D721Med (cell line): ENCODE measurements at places on chromosomes 13 and 19.

- DNase-seq = no peak
These were observed 205.1 kb upstream of the SOX1 start for GRCh38 chr13:111861766-111862366.

DNA sequence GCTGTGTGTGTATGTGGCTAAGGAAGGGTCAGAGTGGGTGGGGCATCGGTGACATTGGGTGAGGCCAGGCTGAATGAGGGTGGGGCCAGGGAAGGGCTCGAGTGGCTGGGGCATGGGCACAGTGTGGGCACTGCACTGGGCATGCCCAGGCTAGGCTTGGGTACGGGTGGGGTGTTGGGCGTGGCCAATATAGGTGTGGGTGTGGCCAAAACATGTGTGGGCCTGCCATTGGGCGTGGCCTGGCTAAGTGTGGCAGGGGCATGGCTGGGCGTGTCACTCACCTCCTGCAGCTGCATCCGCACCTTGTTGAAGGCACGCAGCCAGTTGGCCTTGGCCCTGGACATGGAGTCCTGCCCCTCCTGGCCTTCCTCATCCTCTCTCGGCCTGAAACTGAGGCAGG is 33.2 kb downstream of the UNC13A start:
- DNase-seq = no peak

GRCh38 chr19:43752287-43752875 is 2.4 kb downstream of the SMG9 start:
- DNase-seq = no peak

- no peak for DNase-seq
These were observed 6.5 kb upstream of the HSD17B14 start for GRCh38 chr19:48842789-48843162.

DNA sequence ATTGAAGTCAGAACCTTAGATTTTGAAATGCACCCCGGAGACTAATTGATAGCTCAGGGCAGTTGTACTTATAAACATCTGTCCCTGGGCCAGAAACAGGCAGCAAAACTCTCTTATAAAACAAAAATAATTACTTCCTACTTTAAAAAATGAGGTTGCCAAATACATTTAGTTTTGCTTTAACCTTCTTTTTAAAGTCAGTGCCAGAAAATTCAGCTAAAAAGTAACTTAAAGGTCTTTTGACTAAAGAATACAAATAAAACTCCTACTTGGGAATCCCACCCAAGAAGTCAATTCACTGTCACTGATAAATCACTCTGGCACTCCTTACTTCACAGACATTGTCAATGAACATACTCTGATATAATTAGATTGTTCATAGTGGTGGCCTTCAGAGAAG is 60.7 kb downstream of the DOCK9 start:
- DNase-seq = no peak

DNA sequence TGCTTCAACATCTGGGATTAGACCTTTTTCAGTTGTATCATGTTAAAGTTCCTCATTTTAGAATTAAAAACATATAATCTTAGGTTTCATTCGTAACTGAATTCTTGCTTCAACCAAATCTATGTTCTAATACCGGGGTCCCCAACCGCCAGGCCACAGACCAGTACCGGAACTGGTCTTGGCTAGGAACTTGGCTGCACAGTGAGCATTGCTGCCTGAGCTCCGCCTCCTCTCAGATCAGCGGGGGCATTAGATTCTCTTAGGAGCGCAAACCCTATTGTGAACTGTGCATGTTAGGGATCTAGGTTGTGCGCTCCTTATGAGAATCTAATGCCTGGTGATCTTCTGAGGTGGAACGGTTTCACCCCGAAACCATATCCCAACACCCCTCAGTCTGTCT is 19.2 kb downstream of the ITM2B start:
- no peak for DNase-seq

- DNase-seq = no peak
These were observed 13.1 kb downstream of the NOP53 start for GRCh38 chr19:47758443-47758804.

DNA sequence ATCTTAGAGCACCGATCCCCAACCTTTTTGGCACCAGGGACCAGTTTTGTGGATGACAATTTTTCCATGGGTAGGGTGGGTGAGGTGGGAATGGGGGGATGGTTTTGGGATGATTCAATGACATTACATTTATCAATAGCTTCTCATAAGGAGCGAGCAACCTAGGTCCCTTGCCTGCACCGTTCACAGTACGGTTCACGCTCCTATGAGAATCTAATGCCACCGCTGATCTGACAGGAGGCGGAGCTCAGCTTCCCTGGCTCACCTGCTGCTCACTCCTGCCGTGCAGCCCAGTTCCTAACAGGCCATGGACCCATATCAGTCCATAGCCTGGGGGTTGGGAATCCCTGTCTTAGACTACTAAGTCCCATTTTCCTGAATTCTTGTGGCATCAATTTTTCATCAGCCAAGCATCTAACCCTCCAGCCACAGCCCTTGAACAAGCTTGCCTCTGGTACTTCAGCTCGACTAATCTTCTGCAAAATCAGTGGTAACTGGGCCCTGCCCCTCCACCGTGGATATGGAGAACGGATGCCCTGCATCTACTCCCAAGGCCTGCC is 37.0 kb upstream of the MAP3K10 start:
- DNase-seq = no peak

DNA sequence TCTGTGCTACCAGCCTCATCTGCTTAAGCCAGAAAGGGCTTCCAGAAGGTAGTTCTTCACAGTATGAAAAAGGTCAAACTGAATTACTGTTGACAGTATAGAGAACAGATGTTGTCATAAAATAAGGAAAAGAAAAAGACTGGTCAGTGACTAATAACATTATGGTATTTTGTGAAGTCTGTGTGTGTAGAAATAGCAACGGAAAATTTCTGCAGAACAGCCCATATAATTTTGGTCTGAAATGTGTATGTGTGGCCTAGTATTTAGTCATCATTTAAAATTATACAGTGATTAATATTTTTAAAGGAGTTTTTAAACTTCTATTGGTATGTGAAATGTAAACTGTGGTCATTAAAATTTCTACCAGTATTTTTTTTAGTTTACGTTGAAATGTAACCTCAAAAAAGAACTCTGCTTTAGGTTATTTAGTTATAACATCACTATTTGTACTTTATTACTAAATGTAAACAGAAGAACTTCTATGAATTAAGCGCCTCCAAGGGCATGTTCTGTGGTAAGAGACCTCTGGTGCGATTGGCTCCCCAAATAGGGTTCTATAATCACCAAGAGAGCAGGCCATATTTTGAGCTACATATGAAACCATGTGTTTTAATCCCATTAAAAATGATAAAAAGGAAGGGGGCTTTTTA is 3.3 kb upstream of the GPR183 start:
- DNase-seq = no peak

- no peak for DNase-seq
These were observed 113.3 kb upstream of the SPRY2 start for GRCh38 chr13:80454245-80454644.

- no peak for DNase-seq
These were observed 71.8 kb downstream of the GADD45B start for GRCh38 chr19:2547721-2548120.

GRCh38 chr13:20894245-20894644 is 8.3 kb downstream of the XPO4 start:
- DNase-seq = no peak

DNA sequence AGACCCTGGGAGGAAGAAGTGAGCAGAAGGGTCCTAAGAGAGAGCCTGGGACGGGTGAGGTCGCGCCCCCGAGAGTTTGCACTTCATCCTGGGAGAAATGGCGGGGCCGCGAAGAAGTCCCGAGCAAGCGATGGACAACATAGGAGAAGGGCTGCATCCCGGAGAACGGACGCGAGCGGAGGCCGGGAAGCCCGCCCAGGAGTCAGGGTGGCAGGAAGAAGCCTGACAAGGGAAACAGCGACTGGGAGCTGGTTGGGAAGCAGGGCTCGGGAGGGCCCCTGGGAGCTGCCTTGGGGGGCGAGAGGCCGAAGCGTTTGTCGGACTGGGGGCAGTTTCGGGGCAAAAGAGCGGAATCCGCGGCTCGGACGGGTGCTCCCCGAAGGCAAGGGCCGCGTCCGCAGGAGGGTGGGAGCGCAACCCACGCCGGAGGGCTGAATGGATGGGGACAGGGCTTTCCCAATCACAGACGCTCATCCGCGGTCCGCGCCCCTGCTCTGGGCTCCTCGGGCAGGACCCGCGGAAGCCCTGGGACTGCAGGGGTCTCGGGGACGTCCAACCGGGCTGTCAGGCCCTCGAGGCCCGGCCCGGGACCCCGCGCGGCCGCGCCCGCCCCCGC is 469 bp downstream of the ABHD17A start:
- DNase-seq = no peak

- no peak for DNase-seq
These were observed 2.2 kb downstream of the GARIN5B start for GRCh38 chr19:55360902-55361301.

DNA sequence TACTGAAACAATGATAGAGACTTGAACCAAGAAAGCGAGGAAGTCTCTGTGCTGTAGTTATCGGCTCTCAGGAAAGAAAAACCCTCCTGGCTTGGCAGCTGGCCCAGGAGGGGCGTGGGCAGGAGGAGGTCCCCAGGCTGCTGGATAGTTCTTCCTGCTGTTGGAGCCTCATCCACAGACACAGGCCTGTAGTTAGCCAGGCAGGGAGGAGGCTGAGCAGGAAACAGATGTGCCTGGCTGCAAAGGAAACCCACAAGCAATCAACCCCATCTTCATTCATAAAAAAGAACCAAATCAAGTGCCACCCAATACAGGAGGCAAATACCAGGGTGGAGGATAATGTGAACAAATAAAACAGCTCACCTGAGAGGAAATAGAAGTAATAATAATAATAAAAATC is 86.2 kb downstream of the IRS2 start:
- no peak for DNase-seq

DNA sequence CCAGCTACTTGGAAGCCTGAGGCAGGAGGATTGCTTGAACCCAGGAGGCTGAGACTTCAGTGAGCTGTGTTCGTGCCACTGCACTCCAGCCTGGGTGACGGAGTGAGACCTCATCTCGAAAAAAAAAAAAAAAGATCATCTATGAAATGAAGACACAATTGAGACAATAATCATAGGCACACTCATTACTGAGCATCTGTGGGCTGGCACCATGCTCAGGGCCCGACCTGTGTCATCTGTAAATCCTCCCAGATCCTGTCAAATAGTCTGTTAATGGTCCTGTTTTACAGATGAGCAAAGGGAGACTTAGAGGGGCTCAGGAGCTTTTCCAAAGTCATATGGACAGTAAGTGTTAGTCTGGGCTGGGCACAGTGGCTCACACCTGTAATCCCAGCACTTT is 4.1 kb upstream of the NANOS2 start:
- DNase-seq = no peak

- no peak for DNase-seq
These were observed 255.4 kb downstream of the NDFIP2 start for GRCh38 chr13:79736356-79736755.

DNA sequence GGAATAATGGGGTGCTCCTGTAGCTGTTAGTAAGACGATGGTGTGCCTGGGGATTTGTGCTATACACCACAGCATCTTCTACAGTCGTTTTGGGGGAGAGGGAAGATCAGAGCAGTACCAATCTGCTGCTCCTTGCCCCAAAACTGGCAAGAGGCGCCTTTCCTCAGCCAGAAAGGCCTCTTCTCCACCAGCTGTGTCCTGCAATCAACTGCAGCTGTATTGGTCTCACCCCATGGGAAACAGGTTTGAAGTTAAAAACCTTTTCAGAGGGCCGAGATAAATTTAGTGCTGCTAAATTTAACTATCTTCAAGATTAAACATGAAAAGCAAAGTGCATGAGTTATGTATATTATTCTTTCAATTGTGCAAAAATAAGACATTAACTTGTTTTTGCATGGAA is 1.2 kb upstream of the RNASEH2B start:
- no peak for DNase-seq

- peak; percentile 85 for DNase-seq
These were observed 4.1 kb upstream of the EMP3 start for GRCh38 chr19:48321372-48321621.

- no peak for DNase-seq
These were observed 1.8 kb upstream of the DMPK start for GRCh38 chr19:45784096-45784495.

DNA sequence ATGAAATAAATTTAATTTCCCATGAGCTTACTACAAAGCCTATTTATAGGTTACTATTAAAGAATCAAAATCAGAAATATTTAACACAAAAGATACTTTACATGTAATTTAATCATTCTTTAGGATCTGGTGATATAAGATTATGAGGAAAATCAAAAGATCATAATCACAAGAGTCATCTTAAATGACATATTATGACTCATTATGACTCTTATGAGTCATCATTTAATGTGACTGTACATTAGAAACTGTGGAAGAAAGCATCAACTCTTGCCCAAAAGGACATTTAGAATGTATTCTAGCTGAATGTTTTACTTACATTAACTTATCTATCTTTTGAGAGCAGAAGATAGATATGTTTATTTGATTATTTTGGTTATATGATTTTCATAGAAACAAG is 458.6 kb downstream of the DCT start:
- no peak for DNase-seq

GRCh38 chr19:46704379-46705076 is 12.4 kb downstream of the PRKD2 start:
- peak; percentile 73 for DNase-seq

DNA sequence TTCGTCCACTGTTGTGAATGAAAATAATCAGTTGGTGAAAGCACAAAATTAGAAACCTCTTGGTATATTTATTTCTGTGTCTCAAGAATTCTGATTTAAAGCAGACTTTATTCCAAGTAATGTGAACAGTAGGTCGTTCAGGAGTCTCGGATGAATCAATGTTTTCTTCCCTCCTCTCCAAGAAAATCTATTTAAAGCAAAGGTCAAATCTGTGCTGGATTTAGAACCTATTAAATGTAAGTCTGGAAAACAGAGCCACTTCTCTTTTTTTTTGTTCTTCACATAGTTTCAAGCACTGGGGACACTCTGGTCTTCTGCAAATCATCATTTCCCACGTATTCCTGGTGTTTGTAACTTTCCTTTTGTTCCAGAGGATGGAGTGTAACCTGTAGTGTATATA is 312.7 kb downstream of the ATP8A2 start:
- DNase-seq = no peak

- DNase-seq = no peak
These were observed 1.7 kb upstream of the FSTL3 start for GRCh38 chr19:674282-675151.

DNA sequence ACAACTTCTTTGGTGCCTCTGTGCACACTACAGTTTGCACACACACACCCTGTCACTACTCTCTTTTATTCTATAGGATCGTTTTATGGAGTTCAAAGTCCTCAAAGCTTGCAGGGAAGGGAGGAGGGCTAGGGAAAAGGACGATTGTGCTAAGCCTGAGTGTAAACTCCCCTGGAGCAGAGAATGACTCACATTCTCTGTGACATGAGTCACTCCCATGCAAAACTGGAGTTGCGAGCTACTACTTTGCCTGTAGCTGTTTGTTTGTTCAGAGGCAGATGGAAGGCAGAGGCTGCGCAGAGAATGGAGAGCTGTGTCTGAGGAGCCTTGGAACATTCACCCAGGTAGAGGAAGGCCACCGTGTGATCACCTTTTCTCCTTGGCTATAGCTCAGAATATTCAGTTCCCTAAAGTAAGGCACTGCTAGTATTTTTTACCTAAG is 80.5 kb upstream of the MBNL2 start:
- no peak for DNase-seq

- no peak for DNase-seq
These were observed 17.9 kb downstream of the DEDD2 start for GRCh38 chr19:42199440-42200115.

GRCh38 chr13:113846636-113847318 is 17.1 kb downstream of the GAS6 start:
- no peak for DNase-seq

GRCh38 chr13:105902396-105902795 is 633.1 kb downstream of the EFNB2 start:
- DNase-seq = no peak
